A549 treated with CpdA at 1 μM for 4 hours (cell line): ENCODE measurements at places on chromosomes 5 and 9. TPM values are rescaled to one million over a fixed set of nuclear protein-coding genes. Genes with fewer than 3 reads are reported as not detected.

GOLGA1 gene
- 9.7 to 12.3 TPM (median 11.0 TPM) in 5 replicates for total RNA-seq

SMIM3 gene
- 3.0 to 4.4 TPM (median 3.6 TPM) in 5 replicates for total RNA-seq

SARDH gene
- total RNA-seq = 0.07 to 0.13 TPM (median 0.08 TPM) in 4 of 5 replicates, not detected in the other

NIPAL4 gene
- 8.6 to 13.5 TPM (median 10.9 TPM) in 5 replicates for total RNA-seq

MRPL36 gene
- 87.3 to 122 TPM (median 117 TPM) in 5 replicates for total RNA-seq

SLC1A3 gene
- not detected in 5 replicates for total RNA-seq

TTC23L gene
- 0.22 TPM in 1 of 5 replicates, not detected in the others for total RNA-seq

FST gene
- total RNA-seq = 8.0 to 17.8 TPM (median 13.3 TPM) in 5 replicates

NEUROG1 gene
- not detected in 5 replicates for total RNA-seq

LRRC14B gene
- total RNA-seq = not detected in 5 replicates

ZNF474 gene
- 0.13 to 0.23 TPM (median 0.22 TPM) in 5 replicates for total RNA-seq

HRH2 gene
- 0.65 to 0.80 TPM (median 0.66 TPM) in 5 replicates for total RNA-seq

CARTPT gene
- not detected in 5 replicates for total RNA-seq
